Regular cardiac myocyte (primary cell): ENCODE measurements at places on chromosomes 4 and X. TPM values are rescaled to one million over a fixed set of nuclear protein-coding genes. Genes with fewer than 3 reads are reported as not detected.

Gene CPLX1
- total RNA-seq = not detected in 2 replicates

Gene ALPK1
- total RNA-seq = 5.9 and 19.4 TPM in 2 replicates

Gene ZXDA
- 3.6 and 6.5 TPM in 2 replicates for total RNA-seq

Gene MAGEA10
- not detected in 2 replicates for total RNA-seq

Gene SHOX
- not detected in 2 replicates for total RNA-seq

Gene RGN
- 0.58 and 2.8 TPM in 2 replicates for total RNA-seq

Gene CDS1
- total RNA-seq = under 0.01 and 0.28 TPM in 2 replicates

Gene ZCCHC18
- 0.19 and 3.1 TPM in 2 replicates for total RNA-seq

Gene MRFAP1
- total RNA-seq = 54.1 and 331 TPM in 2 replicates

Gene GABRG1
- total RNA-seq = not detected in 2 replicates

Gene DNAJB14
- 31.2 and 56.9 TPM in 2 replicates for total RNA-seq

Gene HPGD
- total RNA-seq = 0.19 and 0.28 TPM in 2 replicates

Gene MXRA5
- total RNA-seq = 0.58 and 7.0 TPM in 2 replicates

Gene LANCL3
- total RNA-seq = 0.28 and 0.38 TPM in 2 replicates

Gene PCDH18
- 47.0 and 67.9 TPM in 2 replicates for total RNA-seq

Gene MAGEA12
- not detected in 2 replicates for total RNA-seq

Gene GLRB
- total RNA-seq = 11.7 and 31.9 TPM in 2 replicates

Gene NHS
- 2.3 TPM in 2 replicates for total RNA-seq

Gene CXorf51A
- not detected in 2 replicates for total RNA-seq

Gene AR
- total RNA-seq = 1.5 and 2.8 TPM in 2 replicates

Gene TEX13C
- not detected in 2 replicates for total RNA-seq

Gene MAOB
- total RNA-seq = under 0.01 and 0.56 TPM in 2 replicates

Gene MMAA
- total RNA-seq = 3.7 and 8.8 TPM in 2 replicates

Gene ATP2B3
- not detected in 2 replicates for total RNA-seq

Gene PROM1
- total RNA-seq = 0.38 and 0.85 TPM in 2 replicates

Gene DRD5
- total RNA-seq = not detected in 2 replicates

Gene RASSF6
- total RNA-seq = under 0.01 TPM in 1 of 2 replicates, not detected in the other

Gene RNF113A
- 20.1 and 24.2 TPM in 2 replicates for total RNA-seq

Gene EVC2
- 7.9 and 11.3 TPM in 2 replicates for total RNA-seq

Gene FMR1
- total RNA-seq = 22.8 and 28.8 TPM in 2 replicates

Gene PDGFC
- total RNA-seq = 53.3 and 67.9 TPM in 2 replicates

Gene HERC5
- 0.77 and 5.1 TPM in 2 replicates for total RNA-seq

Gene PRKX
- total RNA-seq = 14.2 and 17.2 TPM in 2 replicates

Gene FOXR2
- not detected in 2 replicates for total RNA-seq

Gene POLN
- total RNA-seq = 3.6 and 6.2 TPM in 2 replicates

Gene CT47B1
- total RNA-seq = not detected in 2 replicates

Gene ALB
- total RNA-seq = not detected in 2 replicates

Gene ZGRF1
- total RNA-seq = 8.7 and 17.8 TPM in 2 replicates

Gene MAGEB10
- not detected in 2 replicates for total RNA-seq

Gene ZAR1
- total RNA-seq = not detected in 2 replicates

Gene NDP
- 2.3 and 2.5 TPM in 2 replicates for total RNA-seq

Gene CISD2
- 27.3 and 29.5 TPM in 2 replicates for total RNA-seq

Gene DMRTC1B
- not detected in 2 replicates for total RNA-seq

Gene TCEAL7
- 36.2 and 58.9 TPM in 2 replicates for total RNA-seq

Gene GYPE
- total RNA-seq = 0.56 and 1.5 TPM in 2 replicates

Gene ARX
- total RNA-seq = not detected in 2 replicates

Gene SLC2A9
- 2.1 and 3.4 TPM in 2 replicates for total RNA-seq

Gene POU3F4
- total RNA-seq = not detected in 2 replicates

Gene TEX13A
- not detected in 2 replicates for total RNA-seq

Gene SSX4
- not detected in 2 replicates for total RNA-seq
